ENCODE measurements at places on chromosomes 7 and 10. TPM values are rescaled to one million over a fixed set of nuclear protein-coding genes. Genes with fewer than 3 reads are reported as not detected.

DNA sequence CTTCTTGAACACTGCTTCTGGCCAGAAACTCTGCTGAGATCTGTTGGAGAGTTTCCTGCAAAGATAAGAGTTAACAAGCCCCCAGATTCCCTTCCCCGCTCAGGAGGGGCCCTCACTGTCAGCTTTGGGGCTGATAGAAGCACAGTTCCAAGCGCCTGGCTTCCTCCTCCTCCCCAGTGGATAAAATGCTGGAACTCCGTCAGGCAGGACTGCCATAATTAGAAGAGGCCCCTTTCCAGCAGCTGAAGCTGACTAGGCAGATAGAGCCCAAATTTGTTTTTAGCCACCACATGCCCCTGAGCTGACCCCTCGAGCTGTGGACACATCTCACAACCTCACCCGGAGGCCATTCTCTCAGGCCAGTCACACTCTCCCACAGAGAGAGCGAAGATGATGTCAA lies 89.4 kb downstream of the TBXAS1 start:
- DNase-seq, result no peak

GRCh38 chr7:21094589-21094988 lies 307.9 kb upstream of the SP8 start:
- no peak for DNase-seq

GRCh38 chr7:120729245-120729644 lies 128.7 kb downstream of the TSPAN12 start:
- DNase-seq, result no peak

NAMPT gene
- 456 TPM for total RNA-seq

DNA sequence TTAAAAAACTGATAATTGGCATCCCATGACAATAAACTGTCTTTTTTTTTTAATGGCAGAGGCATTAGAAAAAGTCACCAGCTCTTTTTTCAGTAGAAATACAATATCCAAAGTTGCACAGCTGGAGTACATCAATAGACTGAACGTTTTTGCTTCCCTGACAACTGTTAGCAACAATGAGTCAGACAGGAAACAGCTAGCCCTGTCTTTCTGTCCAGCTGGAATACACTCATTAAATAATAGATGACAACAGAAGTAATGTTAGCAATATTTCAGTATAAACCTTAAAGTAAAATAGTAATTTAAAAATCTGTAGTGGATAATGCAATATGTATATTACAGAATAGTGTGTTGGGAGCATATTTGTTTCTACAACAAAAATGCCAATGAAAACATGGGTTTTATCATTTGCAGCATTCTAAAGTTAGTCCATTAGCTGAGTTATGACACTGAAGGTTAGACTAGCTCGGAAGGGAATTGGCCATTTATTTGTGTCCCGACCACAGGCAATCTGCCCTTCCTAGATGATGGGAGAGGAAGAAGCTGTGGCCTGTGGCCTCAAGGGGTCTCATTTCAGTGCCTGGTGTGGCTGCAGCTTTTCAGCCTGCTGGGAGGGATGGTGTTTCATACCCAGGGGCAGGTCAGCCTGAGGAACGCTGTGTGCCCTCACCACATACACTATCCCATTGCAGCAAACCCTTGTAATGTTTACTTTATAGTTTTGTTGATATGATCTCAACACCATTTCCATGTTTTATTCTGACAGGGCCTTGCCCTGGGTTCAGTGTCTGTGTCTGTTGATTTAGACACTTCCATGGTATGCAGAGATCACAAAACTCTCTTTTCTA lies 173.3 kb downstream of the SLC16A9 start:
- DNase-seq, result no peak

DNA sequence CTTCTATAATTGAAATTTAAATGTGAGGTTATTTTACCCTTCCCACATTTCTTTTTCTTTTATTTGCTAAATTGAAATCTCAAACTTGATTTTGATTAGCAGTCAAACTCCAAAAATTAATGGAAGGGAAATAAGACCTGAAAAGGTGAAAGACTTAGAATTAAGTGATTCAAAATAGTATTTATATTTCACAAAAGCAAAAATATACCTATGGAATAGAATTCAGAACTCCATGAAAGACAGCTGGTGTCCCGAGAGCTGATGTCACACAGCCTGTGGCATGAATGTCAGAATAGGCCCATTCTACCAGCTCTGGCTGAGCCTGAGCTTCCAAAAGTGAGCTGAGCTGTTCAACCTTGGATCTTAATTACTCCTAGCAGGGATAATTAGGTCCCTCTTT lies at the start of gene FAM24A:
FAM24A (plus strand) TSS at position 301 of the 400 bp plus-strand sequence. CDS start 1,025 bp downstream, outside the sequence.
- no peak for DNase-seq

NKX2-3 gene
- total RNA-seq, result not detected

GRCh38 chr7:25562673-25563182 lies 334.4 kb upstream of the NPVF start:
- no peak for DNase-seq

MRC1 gene
- total RNA-seq, result 38.5 TPM

- DNase-seq, result no peak
Measured at GRCh38 chr10:29204070-29204800, 84.6 kb upstream of the LYZL1 start.

DDC gene
- 37.9 TPM for total RNA-seq

GRCh38 chr10:47321521-47322195 lies 596 bp upstream of the GDF2 start:
- DNase-seq, result no peak

DNA sequence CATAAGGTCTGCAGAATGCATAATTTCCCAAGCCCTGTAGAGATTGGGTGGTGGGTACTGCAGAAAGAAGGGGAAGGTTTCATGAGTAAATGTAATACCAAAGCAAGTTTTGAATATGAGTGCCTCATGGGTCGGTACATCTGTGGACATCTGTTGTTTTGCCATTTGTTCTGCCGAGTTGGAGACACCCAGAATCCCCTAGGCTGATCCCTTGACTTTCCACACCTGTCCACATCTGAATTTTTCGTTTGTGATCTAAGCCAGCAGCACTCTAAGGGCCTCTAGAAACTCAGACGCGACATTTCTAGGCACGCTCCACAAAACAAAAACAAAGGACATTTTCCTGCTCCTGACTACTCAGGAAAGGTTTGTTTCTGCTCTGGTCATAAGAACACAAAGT lies 11.7 kb upstream of the SLF2 start:
- DNase-seq, result no peak

LEP gene
- total RNA-seq, result not detected

DNA sequence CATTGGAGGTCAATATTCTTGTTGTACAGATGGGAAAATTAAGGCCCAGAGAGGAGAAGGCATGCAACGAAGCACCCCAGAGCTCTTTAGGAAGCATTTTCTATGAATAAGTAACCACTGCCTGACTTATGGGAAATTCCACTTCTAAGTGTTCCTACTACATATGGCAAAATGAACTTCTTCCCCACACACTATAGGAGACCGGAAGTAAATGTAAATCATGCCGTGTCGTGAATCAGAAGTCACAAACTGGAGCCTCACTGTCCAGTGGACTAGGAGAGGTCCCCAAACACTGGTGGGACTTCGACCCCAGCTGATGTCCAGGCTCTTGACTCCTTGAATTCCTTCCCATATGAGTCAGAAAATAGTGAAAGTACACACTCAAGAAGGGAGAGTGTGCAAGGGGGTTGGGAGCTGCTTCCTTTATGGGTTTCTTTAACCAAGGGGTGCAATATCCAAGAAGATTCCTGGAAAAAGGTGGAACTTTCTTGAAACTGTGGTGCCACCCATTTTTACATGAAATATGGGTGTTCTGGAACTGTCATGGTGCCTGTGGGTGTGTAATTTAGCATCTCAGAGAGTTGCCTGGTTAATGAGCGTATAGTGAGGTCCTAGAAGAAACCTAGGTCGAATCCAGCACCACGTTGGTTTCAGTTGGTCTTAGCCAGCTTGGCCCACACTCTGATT lies 6.7 kb downstream of the RASSF4 start:
- DNase-seq, result no peak

ZWINT gene
- total RNA-seq, result 1.9 TPM

C10orf53 gene
- total RNA-seq, result not detected

- no peak for DNase-seq
Measured at GRCh38 chr7:151079199-151079910, 1.3 kb downstream of the FASTK start.

GDF2 gene
- total RNA-seq, result 9.1 TPM

DNA sequence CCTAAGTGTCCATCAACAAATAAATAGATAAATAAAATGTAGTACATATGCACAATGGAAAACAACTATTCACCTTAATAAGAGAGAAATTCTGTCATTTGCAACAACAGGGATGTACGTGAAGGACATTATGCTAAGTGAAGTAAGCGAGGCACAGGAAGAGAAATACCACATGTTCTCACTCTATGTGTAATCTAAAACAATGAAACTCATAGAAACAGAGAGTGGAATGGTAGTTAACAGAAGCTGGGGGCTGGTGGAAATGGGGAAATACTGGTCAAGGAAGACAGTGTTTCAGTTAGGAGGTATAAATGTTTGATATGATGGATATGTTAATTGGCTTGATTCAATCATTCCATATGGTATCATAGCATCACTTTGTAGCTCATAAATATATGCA lies 43.1 kb downstream of the ARL4A start:
- DNase-seq, result no peak

DNA sequence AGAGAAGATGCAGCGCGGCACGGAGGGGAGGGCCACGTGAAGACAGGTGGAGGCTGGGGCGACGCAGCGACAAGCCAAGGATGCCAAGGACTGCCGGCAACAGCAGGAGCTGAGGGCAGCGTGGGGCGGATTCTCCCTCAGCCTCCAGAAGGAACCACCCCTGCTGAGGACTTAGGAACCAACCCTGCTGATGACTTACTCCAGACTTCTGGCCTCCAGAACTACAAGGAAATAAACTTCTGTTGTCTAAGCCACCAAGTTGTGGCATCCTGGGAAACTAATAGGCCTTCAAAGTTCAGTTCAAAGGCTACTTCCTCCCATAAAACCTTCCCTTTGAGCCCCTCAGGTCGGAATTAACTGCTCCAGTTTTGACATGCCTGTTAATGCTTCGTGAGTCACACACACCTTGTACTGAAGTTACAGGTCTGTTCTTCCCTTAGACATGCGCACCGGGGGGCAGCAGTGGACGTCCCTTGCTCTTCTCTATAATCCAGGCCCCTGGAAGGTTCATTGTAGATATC lies 88.4 kb upstream of the RHEB start:
- DNase-seq, result no peak

GRCh38 chr7:20482071-20482470 lies 133.4 kb upstream of the ABCB5 start:
- no peak for DNase-seq

DNA sequence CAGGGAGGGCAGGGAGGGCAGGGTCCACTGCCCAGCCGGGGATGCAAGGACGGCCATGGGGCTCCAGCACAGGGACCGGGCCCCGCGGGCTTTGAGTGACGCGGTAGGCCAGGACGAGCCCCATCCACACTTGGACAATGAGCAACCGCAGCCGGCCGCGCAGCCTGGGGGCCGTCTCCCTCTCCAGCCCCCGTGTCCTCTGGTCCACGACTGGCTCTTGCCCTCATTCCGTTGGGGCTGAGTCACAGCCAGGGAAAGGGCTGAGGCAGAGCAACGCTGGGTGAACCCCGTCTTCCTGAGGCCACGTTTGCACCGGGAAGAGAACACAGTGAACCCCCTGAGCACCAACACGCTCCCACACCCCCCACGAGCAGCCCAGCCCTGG lies 23.7 kb downstream of the SHH start:
- DNase-seq, result no peak

STOX1 gene
- 0.12 TPM for total RNA-seq

LGI1 gene
- 0.86 TPM for total RNA-seq

DNA sequence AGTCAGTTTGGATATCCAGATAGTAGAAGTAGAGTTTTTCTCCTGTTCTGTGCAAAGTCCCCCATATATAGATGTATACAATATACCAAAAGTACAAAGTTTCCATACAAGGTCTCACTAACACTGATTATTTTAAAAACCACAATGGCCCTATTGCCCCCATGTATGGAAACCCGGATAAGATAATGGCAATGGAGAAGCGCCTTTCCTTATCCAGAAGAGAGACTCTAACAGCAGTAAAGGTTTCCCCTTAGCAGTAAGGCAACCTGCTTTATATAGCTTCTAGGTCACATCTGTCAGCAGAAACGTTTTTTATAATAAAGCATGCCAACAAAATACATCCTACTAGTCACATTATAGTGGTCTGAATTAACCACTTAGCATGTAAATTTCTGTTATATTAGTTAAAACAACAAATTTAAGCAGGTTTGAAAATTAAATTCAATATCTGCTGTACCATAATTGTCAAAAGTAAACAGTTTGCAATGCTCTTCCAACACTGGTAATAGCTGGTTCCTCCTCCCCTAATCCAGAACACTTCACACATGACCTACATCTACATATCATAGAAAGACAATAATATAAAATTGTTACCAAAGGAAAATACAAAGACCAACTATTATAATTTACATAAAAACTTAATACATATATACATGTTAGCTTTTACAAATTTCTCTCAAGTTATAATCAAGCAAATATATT lies 22.4 kb downstream of the USP6NL start:
- DNase-seq, result no peak

ARL5B gene
- 26.4 TPM for total RNA-seq

FFAR4 gene
- total RNA-seq, result 0.19 TPM

DENND2A gene
- 2.0 TPM for total RNA-seq

DNAJB12 gene
- total RNA-seq, result 18.9 TPM

DNA sequence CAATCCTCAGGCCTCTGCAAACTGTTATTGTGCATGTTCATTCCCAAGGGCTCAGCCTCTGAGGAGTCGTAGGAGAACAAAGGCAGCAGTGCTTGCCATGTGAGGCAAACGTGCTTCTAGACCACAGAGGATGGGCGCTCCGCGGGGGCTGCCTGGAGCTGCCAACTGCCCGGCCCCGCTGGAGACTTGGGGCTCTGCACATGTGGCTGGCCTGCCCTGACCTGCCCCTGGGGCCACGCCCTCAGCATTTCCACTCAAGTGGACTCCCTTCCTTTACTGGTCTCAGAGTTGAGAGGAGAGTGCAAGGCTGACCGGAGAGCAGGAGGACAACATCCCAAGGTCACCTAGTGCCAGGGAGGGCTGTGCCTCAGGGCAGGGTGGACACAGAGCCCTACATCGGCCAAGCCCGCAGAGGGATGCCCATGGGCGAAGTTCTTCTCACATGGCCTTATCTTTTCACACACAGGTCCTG lies 222.3 kb upstream of the ZNF32 start:
- no peak for DNase-seq

DNA sequence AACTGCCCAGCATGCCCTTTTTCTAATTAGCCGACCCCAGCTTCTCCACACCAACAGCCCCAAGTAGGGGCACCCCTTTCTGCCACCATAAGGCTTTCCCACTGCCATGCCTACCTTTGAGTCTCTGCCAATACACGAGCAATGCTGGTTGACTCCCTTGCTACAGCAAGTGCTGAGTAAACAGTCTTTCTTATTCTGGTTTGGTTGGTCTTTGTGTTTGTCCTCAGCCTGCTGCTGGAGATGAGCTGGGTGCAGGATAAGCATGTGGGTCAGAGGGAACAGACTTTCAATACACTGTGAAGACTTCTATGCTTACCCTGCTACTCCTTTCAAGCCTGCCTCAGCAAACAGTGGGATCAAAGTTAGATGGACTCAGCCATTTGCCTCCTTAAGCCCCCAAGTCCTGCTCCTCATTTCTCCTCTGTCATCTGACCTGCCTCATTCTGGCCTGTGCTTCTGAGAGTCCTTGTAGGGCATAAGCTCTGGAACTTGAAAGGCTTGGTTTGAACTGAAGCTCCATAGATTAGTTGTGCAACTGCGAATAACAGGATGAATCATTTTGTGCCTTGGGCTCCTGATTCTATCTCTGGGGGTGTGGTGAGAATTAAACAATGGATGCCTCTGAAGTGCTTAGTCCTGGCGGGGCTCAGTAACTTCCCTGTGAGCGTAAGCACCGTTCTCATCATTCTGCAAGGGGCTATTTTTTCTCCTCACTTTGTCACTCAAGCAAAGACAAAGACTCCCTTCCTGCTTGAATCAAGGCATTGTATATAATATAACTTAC lies 533.8 kb upstream of the DPP6 start:
- DNase-seq, result no peak

- no peak for DNase-seq
Measured at GRCh38 chr7:132485136-132485535, 91.1 kb downstream of the PLXNA4 start.
